ENCODE measurements at places on chromosomes 6 and 20.

DNA sequence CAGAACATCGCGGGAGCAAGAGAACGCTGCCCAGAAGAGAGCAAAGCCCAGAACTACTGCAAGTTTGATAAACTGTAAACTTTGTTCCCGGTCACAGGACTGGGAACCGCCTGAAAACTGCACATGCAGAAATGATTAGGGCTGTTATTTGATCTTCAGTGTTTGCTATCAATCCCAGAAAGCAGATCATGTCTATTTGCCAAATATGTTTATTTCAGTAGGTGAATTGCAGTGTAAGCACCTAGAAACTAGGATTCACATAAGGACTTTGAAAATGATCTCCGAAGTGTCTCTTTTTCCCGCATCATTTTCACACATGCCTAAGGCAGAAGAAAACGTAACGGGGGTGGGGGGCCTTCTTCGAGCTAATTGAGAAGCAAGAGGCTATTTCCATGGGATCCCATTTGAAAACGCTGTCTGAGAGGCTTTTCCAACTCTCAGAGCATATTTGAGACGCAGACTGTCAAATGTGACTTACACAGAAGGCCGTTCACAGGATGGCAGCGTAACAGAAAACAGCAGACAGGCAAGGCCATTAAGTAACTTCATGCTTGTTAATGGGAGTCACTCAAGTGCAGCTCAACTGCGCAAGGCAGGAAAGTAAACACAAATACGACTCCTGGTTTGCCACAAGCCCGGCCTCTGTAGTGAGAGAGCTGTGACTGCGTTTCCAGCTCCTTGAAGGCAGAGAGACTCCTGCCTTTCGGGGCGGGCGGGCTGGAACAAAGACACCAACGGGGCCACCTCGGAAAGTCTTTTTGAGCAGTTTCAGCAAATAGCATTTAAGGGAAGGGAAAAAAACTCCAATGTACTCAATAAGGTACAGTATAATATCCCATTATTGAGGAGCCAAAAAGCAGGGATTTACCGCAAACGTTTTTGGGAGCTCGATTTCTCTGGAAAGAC is 144.7 kb upstream of the ZNF217 start:
- DNase-seq = peak; percentile 28

DNA sequence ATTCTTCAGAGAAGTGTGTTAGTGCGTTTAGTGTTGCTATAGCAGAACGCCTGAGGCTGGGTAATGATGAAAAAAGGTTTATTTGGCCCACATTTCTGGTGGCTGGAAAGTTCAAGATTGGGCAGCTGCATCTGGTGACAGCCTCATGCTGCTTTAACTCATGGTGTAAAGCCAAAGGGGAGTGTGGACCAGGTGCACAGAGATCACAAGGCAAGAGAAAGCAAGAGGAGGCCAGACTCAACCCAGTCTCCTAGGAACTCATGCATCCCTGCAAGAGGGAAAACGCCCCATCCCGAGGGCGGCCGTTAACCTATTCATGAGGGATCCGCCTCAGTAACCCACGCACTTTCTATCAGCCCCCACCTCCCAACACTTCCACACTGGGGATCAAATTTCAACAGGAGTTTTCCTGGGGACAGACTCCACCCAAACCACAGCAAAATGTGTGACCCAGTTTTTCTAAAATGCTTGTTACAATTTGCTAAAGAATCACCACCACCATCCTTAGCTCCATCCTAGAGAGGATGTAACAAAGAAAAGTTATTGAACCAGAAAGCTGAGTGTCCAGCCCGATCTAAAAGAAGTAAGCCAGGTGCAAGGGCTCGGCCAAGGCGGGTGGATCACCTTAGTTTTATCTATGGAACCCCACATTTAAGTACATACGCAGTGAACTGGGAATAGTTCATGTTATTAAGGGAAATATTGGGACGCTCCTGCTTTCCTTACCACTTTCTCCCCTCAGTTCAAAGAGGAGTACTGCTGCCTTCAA is 164.8 kb downstream of the QKI start:
- DNase-seq = peak; percentile 25

- peak; percentile 73 for DNase-seq
These were observed at the start of gene RIN2 for GRCh38 chr20:19758133-19758500. Gene RIN2, plus strand, starts transcription at chr20:19758258. Its CDS starts 131,344 bp downstream, at chr20:19889602.

DNA sequence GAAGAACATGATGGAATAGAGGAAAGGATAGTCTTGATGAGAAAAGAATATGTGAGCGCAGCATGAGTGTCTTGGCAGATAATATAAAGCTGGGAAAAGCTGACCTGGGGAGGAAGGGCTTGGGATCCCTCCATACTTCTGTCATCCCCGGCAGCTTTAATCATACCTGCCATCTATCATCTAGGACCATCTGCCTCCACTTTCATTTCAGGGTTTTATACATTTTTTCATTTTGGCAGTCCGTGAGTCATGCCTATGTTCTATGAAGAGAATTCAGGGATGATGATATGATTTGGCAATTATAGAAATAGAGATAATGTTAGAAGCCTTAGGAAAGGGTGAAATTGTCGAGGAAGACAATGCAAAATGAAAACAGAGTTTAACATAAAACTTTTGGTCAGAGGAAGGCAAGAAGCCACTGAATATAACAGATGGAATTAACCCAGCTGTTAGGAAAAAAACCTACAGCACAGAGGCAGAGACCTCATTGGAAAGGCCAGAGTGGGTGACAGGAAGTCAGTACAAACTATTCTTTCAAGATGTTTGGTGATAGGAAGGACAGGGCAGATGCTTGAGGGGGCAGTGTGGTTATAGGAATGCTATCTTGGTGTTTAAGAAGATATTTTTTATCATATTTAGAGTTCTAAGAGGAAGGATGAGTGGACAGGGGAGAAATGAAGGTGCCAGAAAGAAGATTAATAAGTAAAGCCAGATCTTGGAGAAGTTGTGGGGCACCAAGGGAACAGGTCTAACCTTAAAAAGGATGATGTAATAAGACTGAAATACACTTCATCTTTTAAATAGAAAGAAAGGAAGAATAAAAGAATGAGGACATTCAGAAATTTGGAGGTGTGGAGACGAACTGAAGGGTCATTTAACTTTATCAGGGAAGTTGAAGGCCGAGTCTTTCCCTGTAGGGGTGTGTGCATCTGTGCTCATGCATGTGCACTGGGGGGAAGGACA is 37.8 kb downstream of the MARCKS start:
- DNase-seq = no peak

DNA sequence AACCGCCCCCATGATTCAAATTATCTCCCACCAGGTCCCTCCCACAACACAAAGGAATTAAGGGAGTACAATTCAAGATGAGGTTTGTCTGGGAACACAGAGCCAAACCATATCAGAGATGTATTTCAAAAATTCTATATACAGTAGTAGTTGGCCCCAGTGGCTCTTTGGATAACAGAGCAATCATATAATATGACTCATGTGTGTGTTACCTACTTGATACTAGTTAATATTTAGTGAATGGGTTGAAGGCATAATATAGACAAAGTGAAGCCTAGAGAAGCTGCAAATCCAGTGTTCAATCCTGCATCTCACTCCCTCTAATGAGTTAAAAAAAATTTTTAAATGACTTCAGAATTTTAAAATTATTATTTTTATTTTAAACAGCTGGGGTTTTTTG is 43.2 kb downstream of the KAT14 start:
- DNase-seq = no peak
